ENCODE measurements at places on chromosomes 1 and 21. TPM values are rescaled to one million over a fixed set of nuclear protein-coding genes. Genes with fewer than 3 reads are reported as not detected.

- no peak for DNase-seq
These were observed 23.6 kb upstream of the TRIM67 start for GRCh38 chr1:231138236-231138635.

DNA sequence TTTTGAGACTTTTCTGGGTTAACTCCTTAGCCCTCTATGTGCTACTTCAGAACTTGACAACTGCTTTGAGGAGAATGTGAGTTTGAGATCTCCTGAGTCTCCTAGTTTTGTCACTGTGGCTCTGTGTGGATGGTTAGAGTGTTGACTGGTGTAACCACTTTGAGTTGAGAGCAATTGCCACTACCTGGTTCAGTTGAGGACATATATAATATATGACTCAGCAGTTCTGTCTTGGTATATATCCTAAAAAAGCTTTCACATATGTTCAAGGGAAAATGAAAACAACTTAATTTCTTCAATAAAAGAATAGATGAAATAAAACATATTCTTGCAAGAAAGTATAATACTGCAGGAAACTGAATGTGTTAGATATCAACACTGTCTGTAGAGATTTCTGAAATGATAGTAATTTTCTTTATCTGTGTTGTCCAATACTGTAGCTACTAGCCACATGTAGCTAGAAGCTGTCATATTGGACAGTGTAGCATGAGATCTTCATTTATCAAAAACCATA, 96.7 kb upstream of the QSOX1 start:
- DNase-seq: no peak

Gene S100A12
- not detected for polyA plus RNA-seq

Gene LIN9
- 12.3 TPM for polyA plus RNA-seq

DNA sequence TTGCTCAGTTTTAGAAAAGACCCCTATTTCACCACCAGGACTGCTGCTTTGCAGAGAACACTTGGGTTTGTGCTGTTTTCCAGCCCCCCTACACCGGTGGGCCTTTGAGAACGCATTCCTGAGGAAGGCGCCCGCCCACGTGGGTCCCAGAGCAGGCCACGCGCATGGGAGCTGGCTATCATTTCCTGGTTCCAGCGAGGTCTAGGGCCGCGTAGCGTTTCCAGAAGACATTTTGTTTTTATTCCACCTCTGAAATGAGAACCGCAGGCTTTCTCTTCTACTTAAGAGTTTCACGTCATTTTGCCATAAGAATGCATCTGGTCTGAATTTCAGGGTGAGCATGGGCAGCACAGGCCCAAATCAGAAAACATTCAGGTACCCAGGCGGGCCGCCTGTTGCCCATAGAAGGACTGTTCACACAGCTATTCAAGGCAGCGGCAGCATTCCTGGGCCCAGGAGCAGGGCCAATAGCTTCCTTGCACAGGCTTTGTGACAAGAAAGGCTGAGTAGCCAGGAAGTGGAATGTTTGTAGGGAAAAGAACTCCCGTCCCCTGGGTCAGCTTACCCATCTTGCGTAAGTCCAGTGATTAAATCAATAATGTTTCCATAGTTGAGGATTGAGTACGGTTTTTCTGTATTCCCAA, 1.4 kb upstream of the KLHL21 start:
- no peak for DNase-seq

DNA sequence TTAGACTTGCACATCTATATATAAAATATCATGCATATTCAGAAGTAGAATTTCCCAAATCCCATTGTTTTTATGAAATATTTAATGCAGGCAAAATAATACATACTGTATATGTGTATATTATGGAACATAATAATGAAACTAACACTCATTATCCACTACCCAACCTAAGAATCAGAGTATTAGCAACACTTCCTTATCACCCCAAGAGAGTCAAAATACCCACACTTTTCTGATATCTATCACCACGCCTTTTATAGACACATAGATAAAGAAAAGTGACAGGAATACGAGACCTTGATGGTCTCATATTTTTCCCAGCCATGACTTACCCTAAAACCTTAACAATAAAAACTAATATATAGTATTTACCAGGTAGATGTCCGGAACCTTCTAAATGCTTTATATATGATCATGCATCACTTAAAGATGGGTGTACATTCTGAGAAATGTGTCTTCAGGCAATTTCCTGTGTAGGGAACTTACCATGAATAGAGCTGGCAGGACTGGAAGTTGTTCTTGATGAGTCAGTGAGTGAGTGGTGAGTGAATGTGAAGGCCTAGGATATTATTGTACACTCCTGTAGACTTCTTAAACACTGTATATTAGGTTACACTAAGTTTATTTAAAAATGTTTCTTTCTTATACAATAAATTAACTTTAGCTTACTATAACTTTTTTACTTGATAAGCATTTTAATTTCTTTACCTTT, 45.5 kb downstream of the TNFSF4 start:
- no peak for DNase-seq

DNA sequence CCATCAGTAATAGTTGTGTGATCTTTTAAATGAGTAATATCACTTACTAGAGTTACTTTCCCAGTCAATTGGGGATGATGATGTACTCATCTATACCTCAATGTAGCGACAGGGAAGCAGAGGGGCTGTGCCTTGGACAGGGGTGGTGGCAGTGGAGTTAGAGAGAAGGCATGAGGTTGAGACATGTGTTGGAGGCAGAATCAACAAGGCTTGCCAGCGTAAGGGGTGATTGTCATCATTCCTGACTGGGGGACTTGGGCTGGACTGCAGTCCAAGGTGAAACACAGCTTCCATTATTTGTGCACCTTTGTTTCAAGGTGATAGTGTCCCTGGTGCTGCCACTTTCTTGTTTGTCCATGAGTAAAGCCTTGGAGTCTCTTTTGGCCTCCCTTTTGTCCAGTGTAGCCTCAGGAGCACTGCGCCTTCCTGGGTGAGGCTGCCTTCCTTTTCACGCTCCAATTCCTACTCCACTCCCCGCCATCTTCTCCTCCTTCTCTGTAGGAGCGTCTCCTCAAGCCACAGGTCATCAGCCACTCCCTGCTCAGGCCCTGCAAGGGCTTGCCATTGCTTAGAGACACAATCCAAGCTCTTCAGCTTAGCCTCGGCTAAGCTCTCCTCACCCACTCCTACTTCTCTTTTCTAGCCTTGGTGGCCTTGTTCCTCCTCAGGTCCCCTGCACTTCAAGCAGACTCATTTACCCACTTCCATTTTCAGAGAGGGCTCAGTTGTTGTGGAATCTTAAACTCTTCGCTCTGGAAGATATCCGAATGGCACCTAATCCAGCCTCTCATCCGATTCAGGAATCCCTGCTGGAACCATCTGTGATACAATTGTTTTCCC, 77.6 kb upstream of the CD34 start:
- no peak for DNase-seq

Gene NTMT2
- not detected for polyA plus RNA-seq

GRCh38 chr21:28344985-28345384, 647.7 kb downstream of the LTN1 start:
- DNase-seq: no peak

Gene RIMKLA
- polyA plus RNA-seq: 0.65 TPM

Gene PCBP3
- 2.0 TPM for polyA plus RNA-seq

Gene TMCO1
- 161 TPM for polyA plus RNA-seq

Gene AMY2A
- polyA plus RNA-seq: 0.53 TPM

GRCh38 chr1:158989424-158989823, 20.3 kb upstream of the IFI16 start:
- no peak for DNase-seq

DNA sequence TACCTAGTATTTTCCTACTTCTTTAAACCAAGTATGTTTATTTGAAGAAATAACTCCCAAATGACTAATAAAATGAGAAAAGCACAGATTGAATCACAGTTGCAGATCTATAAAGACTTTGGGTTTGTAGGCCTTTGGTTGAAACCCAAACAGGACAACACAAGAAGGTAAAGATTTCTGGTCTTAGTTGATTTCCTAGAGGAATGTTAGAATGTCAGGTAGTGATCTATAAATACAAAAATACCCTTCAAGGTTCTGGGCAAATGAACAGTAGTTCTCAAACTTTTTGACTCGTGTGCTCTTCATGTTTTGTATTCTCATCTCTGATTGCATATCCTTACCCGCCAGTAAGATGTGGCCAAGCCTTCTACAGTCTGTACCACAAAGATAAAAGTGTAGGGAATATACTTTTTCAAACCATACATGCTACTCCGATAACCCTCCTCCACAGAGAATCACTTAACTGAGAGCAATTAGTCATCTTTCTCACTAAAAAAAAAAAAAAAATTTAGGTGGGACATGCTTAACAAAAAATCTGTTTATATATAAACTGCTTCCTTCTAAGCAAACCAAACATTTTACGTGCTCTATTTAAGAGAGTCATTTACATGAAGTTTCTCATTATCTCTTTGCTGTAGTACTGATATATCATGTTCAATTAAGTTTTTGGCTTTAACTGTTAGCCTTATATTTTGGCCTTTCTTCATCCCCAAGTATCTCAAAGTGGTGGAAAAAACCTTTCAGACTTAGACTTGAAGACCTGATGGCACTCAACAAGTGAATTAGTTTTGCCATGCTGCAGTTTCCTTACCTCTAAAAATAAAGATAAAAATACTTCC, 36.0 kb downstream of the CNIH4 start:
- no peak for DNase-seq

Gene VSIG8
- 0.17 TPM for polyA plus RNA-seq

Gene NEXN
- polyA plus RNA-seq: 12.7 TPM

Gene CCDC17
- 1.3 TPM for polyA plus RNA-seq

DNA sequence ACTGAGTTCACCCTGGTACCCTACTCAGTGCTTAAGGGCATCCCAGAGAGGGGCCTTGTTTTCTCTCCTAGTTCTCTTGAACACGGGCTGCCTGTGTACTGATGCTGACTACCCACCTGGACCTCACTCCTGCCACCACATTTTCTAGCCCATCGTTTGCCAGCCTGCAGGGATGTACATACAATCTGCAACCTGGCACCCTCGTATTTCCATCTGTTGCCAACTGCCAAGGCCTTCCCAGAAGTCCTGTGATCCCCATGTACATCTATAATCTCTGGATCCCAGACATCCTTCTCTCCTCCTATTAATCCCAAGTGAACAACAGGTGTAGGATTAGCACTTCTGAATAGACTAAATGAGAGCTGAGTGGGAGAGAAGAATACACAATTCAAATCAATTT, 212.0 kb downstream of the SLC45A1 start:
- DNase-seq: no peak

DNA sequence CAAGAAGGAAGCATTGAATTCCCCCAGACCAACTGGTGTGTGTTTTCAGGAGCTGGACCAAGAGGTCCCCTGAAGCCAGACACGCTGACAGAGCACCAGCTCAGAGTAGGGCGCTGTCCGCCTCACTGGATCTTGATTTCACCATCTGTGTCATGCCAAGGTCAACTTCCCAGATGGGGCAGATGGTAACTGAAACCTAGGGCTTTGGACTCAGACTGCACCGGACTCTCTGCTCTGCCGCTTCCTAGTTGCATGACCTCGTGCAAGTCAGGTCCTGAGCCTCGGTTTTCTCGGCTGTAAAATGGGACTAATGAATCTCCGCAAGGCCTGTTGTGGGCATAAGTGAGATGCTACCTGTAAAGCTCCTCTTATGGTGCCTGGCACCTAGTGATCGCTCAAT, 17.9 kb upstream of the CASZ1 start:
- DNase-seq: no peak

GRCh38 chr1:12170263-12170671, 3.5 kb downstream of the TNFRSF1B start:
- DNase-seq: no peak

Measured in left kidney (tissue), 8 donors.